ENCODE measurements at places on chromosomes 5 and 9.

DNA sequence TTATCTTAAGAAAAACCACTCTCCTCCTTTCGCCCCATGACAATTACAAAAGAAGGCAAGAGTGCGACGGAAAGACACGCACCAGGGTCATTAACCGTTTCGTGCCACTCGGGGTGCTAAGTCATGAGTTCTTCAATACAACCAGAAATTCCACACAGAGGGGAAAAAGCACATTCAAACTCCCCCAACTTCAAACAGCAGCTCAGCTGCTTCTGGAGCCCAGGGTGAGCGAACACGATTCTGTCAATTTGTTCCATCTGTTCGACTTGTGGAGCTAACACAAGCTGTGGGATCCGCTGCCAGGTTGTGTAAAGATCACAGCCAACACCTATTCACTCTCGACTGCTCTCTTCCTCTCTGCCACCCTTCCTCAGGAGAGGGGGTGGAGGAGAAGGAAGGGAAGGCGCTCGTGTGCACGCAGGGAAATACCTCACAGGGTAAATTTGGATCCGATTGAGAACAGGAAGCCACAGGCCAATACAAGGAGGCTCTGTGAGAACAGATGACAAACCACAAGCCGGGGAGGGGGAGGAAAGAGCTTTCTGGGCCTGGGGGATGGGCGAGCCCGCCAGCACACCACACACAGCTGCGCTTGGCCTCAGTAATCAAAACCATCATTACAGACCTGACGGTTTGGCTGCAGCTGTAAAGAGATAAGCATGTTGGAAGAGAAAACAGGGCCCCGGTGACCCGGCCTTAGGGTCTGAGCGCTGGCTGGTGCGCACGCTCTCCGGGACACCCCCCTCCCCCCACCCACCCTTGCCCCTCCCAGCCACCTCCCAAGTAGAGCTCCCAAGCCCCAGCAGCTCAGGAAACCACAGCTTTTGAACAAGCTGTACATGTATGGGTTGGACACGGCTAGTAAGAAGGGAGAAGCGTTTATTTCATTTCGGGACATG lies 54.3 kb downstream of the PTCH1 start:
- peak; percentile 86 for DNase-seq

GRCh38 chr5:127567026-127567768 lies 49.8 kb downstream of the PRRC1 start:
- no peak for DNase-seq

- no peak for DNase-seq
Measured at GRCh38 chr9:4714266-4715016, 26.6 kb downstream of the AK3 start.

DNA sequence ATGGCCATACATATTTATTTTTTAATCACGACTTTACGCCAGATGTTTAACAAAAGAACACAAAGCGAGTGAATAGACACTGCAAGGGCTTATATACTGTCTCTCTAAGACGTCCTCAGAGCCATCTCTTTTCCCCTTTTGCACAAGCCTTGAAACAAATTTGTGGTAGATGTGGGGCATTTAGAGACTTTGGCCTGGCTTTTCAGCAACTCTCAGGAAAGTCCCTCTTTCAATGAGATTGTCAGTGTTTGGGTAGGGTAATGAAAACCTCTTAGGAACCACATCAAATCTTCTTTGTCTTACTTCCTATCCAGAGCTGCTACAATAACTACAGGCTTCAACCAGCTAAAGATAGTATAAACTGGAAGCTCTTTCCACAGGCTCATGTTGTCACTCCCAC lies 380.0 kb downstream of the ANXA1 start:
- DNase-seq, result no peak

- no peak for DNase-seq
Measured at GRCh38 chr9:86541014-86541570, 186.9 kb upstream of the TUT7 start.

DNA sequence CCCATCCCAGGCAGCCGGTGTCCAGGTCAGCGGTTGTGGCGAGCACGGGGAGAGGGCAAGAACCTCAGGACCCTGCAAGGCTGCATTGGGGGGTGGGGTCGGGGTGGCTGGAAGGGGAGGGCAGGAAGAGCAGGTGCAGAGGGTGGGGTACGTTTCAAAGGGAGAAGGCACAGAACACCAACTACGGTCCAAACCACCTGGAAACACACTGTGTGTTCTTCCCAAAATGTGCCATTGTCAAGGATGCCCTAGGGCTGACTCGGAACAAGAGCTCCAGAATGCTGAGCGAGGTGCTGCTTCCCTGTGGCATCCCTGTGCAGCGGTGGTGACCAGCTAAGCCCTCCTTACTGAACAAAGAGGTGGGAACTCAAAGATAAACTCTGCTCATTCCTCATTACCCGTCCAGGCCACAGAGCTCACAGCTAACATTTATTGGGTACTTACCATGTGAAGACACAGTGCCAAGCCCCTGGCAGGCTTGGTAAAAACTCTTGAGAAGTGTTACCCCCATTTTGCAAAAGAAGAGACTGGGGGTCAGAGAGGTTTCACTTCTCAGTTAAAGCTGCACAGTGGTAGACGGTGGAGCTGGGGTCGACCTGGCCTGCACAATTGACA lies 153.8 kb downstream of the COL23A1 start:
- no peak for DNase-seq

- peak; percentile 28 for DNase-seq
Measured at GRCh38 chr5:132431632-132432031, 58.9 kb downstream of the IRF1 start.

- no peak for DNase-seq
Measured at GRCh38 chr5:112208699-112209615, 210.1 kb downstream of the EPB41L4A start.

- no peak for DNase-seq
Measured at GRCh38 chr5:69206528-69207190, 17.3 kb downstream of the CENPH start.

DNA sequence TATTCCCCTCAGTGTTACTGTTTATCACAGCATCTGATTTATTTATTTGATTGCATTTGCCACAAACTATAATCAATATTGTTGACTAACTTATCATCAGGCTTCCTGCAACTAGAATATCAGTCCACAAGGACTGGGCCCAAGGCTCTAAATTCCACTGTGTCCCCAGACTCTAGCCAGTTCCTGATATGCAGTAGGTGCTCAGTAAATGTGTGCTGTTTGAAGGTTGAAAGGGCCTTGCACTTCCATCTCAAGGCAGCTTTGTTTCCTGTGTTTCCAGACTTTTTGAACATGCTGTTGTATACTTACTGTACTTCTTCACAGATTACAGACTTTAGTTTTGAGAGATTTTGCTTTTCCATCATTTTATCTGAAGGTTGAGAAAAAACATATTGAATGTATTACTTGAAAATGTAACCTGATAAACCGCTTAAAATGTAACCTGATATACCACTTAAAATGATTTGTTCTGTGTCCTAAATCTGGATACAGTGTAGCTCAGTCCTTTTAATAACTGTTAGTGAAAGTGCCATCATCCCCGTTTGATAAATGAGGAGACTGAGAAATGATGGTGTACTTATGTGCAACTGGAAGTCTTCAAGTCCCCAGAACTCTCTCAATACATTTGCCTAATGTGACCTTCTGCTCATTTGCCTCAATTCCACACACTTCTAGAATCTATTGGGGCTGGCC lies 18.7 kb downstream of the KIAA1191 start:
- no peak for DNase-seq

DNA sequence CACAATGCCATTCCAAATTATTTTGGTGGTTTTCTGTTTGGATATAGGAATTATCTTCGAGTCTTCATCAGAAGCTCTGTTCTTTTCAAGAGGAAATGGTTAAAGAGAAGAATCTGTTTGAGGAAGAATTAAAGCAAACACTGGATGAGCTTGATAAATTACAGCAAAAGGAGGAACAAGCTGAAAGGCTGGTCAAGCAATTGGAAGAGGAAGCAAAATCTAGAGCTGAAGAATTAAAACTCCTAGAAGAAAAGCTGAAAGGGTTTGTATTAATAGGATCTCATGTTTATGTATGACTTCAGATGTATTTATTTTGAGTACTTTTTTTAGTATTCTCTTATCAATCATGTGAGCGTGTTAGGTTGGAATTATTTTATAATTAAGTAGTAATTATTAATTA lies 15.0 kb downstream of the HMMR start:
- DNase-seq, result no peak

DNA sequence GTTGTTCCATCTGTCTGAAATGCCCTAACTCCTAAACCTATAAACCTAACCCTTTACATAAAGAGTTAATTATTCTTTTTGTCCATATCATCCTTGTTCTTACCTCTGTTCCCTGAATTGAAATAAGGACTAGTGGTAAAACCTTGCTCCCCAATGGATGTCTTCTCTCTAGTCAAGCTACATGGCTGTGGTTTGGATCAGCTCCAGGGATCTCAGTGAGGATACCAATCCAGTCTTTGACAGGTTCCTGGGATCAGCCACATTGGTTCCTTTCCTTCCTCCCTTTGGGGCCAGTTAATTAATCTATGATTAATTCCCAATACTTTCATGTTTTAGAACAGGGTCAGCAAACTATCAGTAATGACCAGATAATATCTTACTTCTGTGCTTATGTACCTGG lies 151.6 kb downstream of the SIL1 start:
- no peak for DNase-seq

DNA sequence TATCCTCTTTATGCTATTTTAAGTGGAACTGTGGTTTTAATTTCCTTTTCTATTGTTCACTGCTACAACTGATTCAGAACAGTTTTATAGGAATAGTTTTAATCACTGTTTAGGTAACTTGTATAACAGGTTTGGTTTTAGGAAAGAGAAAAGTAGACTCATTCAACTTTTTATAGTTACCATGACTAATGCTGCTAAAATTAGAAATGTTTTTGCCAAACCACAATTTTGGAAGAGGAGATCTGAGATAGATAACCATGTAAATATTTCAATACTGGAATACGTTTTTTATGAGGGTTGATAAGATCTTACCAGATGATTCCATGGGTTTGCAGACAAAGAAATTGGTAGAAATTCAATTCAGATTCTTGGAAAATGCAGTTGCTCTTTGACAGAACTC lies 404.6 kb upstream of the ARRDC3 start:
- no peak for DNase-seq

- peak; percentile 11 for DNase-seq
Measured at GRCh38 chr5:73796164-73797131, 170.5 kb downstream of the ARHGEF28 start.

- no peak for DNase-seq
Measured at GRCh38 chr5:90658620-90659019, 100.0 kb downstream of the ADGRV1 start.

GRCh38 chr9:526904-527591 lies 312.4 kb downstream of the DOCK8 start:
- DNase-seq, result no peak

GRCh38 chr9:221989-222776 lies 7.5 kb downstream of the DOCK8 start:
- no peak for DNase-seq

GRCh38 chr5:115241881-115242642 lies 20.6 kb downstream of the PGGT1B start:
- DNase-seq, result no peak

GRCh38 chr5:137119321-137119720 lies 379.8 kb downstream of the SPOCK1 start:
- no peak for DNase-seq

GRCh38 chr9:68780380-68780712 lies 75.3 kb downstream of the PIP5K1B start:
- DNase-seq, result no peak

DNA sequence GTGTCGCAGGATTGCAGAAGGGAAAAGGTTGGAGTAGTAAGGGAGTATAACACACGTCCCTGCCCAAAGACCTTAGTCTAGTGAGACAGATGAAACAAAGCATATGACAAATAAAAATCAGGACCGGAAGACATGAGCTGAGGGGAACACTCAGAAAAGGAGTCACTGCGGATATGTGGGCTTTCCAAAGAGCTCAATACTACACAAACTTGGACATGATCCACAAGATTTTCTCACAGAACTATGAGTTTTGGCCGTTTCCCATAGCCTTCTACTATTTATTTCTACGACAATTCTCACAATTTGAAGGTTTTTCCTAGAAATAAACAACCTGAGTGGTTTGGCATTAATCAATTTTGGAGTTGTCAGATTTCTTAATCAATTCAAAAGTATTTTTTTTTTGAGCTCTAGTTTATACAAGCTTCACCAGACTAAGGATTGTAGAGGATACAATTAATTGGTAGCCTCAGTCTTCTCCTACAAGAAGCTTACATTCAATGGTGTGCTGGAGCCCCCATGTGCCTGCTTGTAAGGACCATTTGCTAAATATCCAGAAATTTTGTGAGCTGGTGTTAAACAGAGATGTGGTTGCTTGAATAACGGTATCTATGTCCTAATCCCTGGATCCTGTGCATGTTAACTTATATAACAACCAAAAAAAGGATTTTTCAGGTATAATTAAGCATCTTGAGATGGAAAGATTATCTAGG lies 91.4 kb downstream of the ADAMTS12 start:
- no peak for DNase-seq

DNA sequence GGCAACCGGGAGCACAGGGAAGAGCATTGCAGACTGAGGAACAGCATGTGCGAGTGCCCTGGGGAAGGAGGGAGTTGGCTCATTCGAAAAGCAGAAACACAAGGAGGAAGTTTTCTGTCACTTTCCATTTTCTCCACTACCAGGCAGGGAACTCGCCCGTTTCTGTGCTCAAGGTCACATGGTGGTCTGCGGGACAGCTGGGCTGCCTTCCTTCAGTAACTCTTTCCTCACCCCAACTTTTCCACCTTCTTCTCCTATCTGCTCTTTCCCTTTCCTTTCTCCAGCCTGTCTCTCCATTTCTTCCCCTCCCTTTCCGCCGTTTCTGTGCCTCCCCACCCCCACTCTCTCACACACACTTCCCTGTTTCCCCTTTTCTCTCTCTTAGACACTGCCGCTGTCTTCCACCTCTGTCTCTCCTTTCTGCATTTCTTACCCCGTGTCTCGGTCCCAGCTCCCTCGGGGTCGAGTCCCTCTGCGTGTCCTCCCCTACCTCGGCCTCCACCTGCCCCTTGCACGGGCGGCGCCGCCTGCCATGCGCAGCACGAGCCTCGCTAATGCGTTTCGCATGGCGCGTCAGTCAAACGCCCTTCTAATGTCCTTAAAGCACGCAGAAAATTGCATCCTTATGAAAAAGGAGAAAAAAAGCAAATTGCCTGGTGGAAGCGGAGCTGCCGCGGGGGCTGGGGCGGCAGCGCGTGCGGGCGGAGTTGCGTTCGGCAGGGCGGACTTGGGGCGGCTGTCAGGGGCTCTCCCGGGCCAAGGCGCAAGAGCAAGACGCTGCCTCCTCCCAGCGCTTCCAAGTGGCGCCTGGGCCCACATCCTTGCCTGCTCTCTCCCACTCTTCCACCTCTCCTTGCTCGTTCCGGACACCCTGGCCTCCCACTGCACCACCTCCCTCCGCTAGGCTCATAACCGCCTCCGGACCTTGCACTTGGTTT lies 9.5 kb downstream of the BARX1 start:
- no peak for DNase-seq

DNA sequence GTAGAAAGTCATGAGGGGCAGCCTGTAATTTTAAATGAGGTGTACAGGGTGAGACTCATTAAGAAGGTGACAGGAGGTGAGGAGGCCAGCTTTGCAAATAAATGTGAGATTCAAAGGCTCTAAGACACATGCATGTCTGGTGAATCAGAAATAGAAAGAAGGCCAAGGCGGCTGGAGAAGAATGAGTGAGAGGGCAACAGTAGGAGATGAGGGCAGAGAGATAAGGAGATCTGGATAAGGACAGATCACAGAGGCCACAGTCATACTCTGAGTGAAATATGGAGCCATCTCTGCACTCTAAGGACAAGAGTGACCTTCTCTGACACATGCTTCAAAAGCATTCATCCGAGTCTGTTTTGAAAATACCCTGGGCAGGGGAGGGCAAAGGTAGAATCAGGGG lies 90.7 kb downstream of the RAD23B start:
- no peak for DNase-seq

GRCh38 chr5:145678255-145678654 lies 156.9 kb downstream of the PRELID2 start:
- no peak for DNase-seq
